ENCODE measurements at places on chromosomes 6 and 20.

GRCh38 chr6:83815631-83816272 is 37.4 kb upstream of the RIPPLY2 start:
- no peak for DNase-seq

DNA sequence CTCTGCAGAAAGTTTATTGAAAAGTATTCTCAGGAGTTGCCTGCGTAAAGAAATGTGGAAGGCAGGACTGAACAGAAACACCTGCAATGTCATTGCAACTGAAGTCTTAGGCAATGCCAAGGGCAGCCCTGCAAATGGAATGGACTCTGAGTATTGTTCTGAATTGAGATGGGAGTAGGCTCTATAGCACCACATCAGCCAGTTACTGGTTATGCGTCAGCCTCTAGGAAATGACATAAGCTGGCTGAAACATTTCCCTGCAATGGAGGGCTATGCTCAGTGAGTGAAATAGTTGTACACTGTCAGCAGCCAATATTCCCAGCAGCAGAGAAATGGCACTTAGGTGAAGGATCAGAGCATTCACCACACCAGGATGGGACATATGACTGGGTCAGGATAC is 13.8 kb upstream of the GJE1 start:
- DNase-seq: no peak

DNA sequence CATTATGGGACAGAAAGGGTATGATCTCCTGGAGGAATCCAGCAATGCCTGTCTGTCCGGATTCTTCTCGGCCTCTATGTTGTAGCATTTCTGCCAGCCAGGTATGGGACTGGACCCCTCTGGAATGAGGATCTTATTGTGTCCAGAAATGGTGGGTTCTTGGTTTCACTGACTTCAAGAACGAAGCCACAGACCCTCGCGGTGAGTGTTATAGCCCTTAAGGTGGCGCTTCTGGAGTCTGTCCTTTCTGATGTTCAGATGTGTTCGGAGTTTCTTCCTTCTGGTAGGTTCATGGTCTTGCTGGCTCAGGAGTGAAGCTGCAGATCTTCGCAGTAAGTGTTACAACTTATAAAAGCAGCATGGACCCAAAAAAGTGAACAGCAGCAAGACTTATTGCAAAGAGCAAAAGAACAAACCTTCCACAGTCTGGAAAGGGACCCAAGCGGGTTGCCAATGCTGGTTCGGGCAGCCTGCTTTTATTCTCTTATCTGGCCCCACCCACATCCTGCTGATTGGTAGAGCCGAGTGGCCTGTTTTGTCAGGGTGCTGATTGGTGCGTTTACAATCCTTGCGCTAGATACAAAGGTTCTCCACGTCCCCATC is 62.3 kb upstream of the IER3 start:
- no peak for DNase-seq

DNA sequence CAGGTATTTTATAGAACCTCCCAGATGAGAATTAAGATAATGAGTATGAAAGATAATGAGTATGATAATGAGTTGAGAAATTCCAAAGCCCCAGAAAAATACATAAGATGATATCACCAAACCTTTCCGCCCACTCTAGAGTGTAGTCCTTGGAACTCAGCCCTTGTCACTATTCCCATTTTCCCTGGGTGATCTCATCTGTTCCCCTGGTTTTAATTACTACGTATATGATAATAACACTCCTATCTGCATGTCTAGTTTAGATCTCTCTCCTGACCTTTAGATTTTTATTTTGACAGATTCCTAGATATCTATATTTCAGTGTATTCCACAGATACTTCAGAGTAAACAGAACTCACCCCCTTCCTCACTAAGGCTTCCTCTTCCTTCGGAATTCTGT is 51.0 kb upstream of the ASIP start:
- DNase-seq: no peak

- no peak for DNase-seq
These were observed 37.6 kb downstream of the GSTA2 start for GRCh38 chr6:52725535-52726192.

DNA sequence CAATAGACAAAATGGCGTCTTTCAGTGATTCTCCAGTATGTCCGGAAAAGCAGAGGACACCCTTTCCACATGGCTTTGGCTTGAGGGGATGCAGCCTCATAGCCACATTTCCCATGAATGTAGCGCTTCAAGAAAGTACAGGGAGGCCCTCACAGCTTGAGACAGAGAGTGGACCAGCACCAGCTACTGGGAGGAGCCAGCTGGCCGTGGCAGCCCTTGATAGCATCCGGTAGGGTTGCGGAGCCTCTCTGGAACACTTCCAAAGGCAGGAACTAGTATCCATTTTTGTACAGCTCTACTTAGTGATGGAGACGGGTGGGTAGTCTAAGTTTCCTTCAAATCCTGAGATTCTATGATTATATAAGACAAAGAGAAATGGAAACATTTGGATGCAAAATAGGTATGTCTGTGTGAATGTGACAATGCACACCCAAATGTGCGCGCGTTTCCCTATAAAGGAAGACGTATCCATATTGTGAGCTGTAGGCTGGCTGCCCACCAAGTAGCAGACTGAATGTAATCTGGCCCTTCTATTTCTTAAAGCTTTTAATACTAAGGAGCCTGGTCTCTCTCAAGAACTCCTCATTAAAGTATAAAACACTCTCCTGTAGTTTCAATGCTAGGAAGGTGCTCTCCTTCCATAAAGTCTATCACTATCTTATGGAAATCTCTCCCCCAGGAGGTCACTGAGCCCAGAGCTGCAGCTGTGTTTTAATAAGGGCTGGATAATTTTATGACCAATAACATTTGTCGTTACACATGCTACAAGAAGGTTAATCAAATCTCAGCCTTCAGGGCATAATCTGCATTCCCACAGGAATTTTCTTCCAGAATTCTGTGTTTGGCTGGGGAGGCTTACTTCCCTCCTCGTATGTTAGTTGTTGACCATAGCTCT is 74.0 kb downstream of the SOBP start:
- DNase-seq: no peak

DNA sequence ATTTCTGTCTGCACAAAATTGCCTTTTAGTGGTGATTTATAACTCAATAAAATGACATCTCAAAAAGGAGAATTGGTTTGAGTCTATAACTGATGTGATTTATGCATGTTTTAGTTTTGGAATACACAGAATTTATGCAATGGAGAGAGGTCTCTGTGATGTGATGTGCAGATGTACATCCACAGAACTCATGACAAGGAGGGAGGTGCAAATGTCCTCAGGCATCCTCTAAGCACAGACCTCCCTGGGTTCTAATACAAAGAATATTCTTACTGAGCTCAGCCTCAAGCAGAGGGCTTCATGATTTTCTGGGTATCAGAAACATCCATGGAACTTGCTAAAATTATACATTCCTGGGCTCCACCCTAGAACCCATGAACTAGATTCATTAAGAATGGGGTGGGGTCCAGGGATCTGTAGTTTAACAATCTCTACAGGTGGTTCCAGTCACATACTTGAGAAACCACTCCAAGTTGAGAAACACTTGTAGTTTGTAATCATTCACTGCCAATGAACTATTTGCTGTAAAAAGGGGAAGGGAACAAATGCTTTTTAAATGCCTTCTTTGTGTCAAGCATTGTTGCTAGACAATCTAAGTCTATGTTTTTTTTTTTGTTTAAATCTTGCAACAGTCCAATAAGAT is 60.2 kb upstream of the NEDD9 start:
- no peak for DNase-seq

GRCh38 chr6:101422811-101423210 is 29.3 kb downstream of the GRIK2 start:
- DNase-seq: no peak

GRCh38 chr20:35506872-35507638 is 22.4 kb downstream of the C20orf173 start:
- no peak for DNase-seq

DNA sequence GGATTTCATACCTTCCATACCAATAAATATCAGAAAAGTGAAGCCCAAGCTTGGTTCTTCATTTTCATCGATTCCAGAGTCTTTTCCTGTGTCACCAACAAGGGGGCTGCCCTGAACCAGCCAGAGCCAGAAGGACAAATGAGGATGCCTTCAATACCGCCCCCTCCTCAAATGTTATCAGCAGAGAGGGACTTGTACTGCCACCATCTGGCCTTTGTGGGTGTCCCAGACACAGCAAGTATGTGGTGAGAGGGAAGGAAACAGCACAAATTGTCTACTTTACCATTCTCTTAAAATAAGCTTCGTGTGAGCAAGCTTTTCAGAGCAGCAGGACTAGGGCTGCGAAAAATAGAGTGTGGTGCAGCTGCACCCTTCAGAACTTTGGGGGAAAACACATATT is 165.3 kb downstream of the SOBP start:
- no peak for DNase-seq

- DNase-seq: no peak
These were observed 56.0 kb downstream of the CEBPB start for GRCh38 chr20:50246367-50247195.

DNA sequence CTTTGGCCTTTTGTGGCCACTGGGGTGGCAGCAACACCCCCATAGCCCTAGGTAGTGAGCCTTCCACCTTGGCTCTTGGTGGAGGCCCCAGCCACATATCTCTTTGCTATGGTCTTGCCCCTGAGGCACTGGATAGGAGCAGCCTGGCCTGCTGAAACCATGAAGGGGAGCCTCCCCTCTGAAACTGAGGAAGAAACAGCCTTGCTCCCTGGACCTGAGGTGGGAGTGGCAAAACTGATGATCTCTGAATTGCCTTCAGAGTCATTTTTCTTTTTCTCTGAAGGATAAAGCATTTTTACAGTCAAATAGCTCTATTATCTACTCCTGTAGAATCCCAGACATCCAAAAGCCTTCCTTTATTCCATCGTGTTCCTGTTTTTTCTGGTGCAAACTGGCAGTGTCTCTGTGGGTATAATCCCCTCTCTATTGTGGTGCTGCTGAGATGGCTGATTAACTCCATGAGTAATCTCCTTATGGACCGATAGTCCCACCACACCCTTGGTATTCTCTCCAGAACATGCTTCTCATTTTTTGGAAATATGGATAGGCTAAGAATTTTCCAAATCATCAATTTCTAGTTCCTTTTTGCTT is 22.0 kb upstream of the PRSS35 start:
- DNase-seq: no peak

GRCh38 chr20:31869942-31870725 is at the start of the genes DUSP15 and TTLL9:
TSS of gene DUSP15 (minus strand) at chr20:31870527. CDS start at chr20:31870337, 190 bp downstream.
TSS of gene TTLL9 (plus strand) at chr20:31870634. CDS start at chr20:31871127, 493 bp downstream.
- no peak for DNase-seq

DNA sequence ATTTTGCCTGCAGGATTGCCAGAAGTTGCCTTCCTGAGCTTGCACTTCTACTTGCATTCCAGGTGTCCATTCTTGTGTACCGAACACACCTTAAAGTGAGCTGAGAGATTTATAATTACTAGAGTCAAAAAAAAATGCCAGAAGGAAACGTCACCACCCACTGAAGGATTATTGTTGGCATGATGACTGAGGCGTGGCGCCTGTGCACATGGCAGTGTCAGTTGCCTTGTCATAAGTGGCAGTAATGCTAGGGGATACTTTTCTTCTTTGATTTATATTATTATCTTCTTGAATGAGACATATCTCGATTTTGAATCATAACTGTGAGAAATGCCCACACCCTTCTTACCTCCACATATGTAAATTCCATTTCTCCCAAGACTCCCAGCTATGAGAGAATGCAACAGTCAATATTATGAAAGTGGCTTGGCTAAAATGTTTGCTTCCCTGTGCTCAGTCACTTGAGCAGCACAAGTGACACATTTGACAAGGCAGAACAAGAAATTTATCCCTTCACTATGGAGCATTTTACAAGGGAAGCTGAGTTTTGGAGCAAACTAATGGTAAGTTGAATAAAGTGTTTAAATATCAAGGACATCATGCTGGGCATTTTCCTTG is 149.5 kb upstream of the SASH1 start:
- no peak for DNase-seq

DNA sequence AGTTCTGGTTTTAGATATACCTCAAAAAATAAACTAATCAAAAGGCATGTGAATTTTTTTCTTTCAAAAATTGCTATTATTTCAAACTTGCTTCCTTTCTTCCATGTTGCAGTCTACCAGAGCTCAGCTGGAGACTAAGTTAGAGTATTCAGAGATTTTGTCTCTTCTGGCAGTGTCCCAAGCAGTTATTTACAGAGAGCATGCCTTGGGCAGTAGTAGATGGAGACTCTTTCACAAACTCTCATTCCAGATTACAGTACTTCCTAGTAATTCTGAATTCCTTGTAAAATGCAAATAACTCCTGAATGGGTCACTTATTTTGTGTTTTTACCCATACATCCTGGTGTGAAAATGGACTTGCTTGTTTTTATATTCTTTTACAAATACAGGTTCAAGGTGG is 703.4 kb downstream of the EPHA7 start:
- no peak for DNase-seq

DNA sequence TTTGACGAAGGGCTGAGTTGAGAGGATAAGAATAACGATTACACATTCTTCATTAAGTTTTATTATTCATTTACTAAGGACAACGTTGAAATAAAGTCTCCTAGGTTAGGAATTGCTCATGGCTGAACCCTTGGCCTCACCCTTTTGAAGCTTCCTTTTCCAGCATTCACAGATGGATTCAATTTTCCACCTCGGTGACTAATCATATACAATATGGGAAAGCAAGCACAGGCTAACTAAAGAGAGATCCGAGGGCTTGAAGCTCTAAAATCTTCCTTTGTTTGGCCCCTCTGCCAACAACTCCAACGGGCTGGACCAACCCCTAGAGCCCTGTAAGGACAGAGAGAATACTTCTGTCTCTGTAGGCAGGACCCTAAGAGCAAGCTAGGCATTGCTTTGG is 159.5 kb downstream of the SOD2 start:
- no peak for DNase-seq

DNA sequence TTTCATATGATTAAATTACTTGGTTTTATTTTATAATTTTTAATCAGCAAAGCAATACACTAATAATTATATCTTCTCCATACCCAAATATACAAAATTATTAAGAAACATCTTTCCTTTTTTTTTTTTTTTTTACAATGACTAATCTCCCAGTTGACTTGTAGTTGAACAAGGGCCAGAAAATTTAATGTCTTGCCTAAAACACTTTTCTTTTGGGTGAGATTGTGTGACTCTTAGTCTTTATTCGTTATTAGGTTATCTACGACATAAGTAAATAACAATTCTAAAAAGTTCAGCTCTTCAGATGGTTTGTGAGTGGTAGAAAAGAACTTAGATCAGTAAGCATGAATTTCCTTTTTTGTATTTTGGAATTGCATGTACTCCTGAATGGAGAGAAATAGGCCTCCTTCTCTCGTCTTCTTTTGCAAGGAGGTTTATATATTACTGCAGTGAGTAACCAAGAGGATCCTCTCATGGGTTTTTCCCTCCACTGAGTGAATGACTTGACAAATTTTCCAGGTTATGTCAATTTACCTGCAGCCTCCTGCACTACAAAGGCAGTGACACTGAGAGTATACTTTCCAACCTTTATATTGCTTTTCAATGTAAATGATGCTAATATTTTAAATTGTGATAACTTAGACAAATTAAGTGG is 364.5 kb upstream of the CITED2 start:
- no peak for DNase-seq

Data from stimulated activated CD4-positive, alpha-beta T cell treated with anti-CD3 and anti-CD28 coated beads, Interleukin-2, amount 100 ng/mL, for 24 hours (primary cell).